ENCODE measurements at places on chromosomes 12 and 14. TPM values are rescaled to one million over a fixed set of nuclear protein-coding genes. Genes with fewer than 3 reads are reported as not detected.

TBC1D30 gene
- 9.7 TPM for total RNA-seq

SLC7A8 gene
- total RNA-seq, result 83.7 TPM

KRT72 gene
- not detected for total RNA-seq

ACVRL1 gene
- total RNA-seq, result 2.0 TPM

TXNDC16 gene
- 22.6 TPM for total RNA-seq

KCNH3 gene
- not detected for total RNA-seq

IFNG gene
- total RNA-seq, result not detected

LALBA gene
- total RNA-seq, result not detected

- no peak for DNase-seq
Observed at GRCh38 chr12:117036046-117036445, 63.2 kb downstream of the TESC start.

DNA sequence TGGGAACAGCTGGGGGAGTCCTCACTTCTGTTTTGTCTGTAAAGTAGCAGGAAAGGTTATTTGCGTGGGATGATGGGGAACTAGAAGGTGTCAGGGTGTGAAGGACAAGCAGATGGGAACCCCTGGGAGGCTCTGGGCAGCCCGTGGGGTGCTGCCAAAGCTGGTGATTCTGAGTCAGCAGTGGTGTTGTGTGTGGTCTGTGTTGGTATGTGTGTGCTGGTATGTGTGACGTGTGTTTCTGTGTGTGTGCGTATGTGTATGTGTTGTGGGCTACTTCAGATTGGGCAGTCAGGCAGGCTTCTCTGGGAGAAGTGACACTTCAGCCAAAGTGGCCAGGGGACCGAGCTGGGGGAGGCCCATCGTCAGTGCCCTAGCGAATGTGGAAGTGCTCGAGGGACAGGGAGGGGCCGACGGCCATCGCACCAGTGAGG, 15.3 kb upstream of the BDKRB2 start:
- DNase-seq, result no peak

DNA sequence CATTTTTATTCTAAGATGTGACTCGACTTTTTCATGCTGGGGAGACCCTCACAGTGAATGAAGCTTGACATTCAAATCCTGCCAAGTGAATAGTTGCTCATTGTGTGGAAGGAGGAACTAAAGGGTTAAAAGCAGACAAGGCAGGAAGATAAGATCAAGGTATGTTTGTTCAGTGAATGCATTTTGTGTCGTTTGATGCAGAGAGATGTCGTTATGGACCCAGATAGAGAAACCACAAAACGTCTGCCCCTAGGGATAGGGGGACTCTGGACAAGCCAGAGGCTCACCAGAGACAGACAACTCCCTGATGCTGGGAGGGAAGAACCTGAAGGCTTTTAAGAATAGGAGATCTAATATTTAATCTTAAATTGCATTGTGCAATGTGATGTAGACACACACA, 72.5 kb upstream of the MYL2 start:
- no peak for DNase-seq

- DNase-seq, result no peak
Observed at GRCh38 chr14:51304438-51304837, 64.4 kb downstream of the TMX1 start.

GRCh38 chr14:91706996-91707395, 24.9 kb downstream of the CATSPERB start:
- DNase-seq, result no peak

DNA sequence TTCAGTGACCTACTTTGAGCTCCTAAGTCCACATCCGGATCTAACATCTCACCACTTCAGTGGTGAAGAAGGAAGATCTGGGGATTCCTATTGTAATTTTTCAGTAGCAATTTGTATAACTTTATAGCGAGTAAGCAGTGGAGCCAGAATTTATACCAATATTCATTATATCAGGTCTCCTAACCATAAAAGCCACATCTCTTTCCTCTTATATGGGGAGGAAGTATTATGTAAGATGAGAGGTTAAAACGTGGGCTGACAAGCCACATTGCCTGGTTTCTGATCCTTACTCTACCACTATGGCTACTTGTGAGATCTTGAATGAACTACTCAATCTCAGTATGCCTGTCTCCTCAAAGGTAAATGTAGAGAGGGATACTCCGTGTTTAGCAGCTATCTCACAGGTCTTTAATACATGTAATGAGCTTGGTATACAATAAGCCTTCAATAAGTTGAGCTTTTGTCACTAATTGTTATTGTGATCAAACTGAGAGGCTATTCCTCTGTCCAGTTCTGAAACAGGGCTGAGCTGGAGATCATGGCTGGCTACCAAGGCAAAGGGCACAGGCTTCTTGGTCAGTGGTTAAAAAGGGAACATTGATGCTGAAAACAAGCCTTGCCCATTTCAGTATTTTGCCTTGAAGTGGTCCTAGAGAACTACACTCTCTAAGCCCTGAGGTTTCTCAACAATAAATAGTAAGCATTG, 3.3 kb upstream of the TMEM117 start:
- no peak for DNase-seq

- no peak for DNase-seq
Observed at GRCh38 chr12:22536346-22536945, 7.9 kb downstream of the C2CD5 start.

GRCh38 chr12:53699678-53700025, 23.8 kb upstream of the ATP5MC2 start:
- DNase-seq, result no peak

GRCh38 chr14:57212919-57213318, 55.8 kb downstream of the EXOC5 start:
- no peak for DNase-seq

DNA sequence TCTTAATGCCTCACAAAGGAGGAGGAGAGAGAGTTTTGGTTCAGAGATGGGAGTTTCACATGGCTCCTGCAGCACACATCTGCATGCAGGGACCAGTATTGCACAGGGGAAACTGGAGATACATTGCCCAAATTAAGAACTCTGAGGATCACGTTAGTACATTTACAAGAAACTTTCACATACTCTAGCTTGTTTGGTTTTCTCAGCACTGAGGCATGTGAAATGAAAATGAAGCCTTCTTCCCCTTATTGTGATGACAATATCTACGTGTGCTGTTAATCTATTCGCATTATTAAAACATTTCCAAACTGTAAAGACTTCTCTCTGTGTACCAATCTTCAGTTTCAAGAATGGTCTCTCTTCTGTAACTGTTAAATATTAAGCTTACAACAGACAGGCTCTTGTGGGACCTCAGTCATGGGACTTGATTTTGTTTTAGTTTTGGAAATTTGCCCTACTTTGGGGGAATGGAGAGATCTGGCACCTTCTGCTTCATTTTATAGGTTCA, 124.7 kb downstream of the DAAM1 start:
- DNase-seq, result no peak

Measured in neural progenitor cell (in vitro differentiated cells).